Heart left ventricle (tissue), 16 donors: ENCODE measurements at places on chromosomes 5 and 9. TPM values are rescaled to one million over a fixed set of nuclear protein-coding genes. Genes with fewer than 3 reads are reported as not detected.

DNA sequence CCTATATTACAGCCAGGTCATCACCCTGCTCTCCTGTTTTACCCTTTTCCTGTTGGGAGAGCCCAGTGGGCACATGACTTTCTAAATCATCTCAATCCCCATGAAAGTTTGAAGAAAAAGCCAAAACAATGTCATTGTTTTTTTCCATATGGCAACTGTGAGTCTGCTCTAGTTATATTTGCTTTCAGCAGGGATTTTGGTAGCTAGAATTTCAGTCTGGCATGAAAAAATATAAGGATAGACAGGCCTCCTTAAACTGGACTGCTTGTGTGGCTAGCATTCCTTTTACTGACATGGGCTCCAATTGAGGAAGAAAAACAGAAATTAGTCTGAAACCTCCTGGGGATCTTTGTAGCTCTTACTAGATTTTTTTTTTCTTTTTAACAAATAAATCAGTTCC is 25.6 kb downstream of the MOCS2 start:
- no peak for DNase-seq

DNA sequence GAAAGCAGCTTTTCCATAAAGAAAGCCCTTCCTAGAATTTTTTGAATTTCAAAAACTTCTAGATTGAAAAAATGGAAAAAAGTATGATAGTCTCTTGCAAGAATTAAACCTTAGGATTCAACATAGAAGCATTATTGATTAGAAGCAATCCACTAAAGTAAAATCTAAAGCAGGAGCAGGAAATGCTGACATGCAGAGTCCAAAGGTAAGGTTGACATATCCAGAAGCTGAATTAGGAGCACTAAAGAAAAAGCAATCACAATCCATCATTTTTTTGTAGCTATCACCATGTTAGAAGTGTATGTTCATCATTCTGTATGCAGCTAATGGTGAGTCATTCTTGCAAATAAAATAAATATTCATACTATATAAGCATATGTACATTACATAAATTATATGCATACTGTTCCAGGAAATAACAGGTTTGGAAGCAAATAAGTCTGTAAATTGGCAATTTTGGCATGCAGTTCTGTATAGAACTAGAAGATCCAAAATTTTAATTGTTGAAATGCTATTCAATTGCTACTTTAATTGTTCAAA is 39.4 kb upstream of the RNF180 start:
- no peak for DNase-seq

DNA sequence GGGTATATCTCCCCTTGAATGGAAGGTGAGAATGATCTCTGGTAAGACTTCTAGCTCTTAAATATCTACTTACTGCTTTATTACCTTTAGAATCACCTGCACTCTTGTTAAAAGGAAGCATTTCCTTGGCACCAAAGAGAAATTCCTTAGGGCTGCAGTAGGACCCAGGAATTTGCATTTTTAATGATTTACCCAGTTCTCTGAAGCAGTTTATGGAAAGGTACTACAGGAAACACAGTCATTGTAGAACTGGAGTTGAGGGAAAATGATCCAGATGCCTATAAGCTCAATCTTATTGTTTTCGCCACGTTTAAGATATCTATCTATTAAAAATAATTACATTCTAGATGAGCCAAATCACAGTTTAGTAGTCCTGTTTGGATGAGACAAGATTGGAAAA is 9.5 kb upstream of the C9 start:
- DNase-seq: no peak

- no peak for DNase-seq
Measured at GRCh38 chr9:103798620-103799019, 295.5 kb upstream of the SMC2 start.

DNA sequence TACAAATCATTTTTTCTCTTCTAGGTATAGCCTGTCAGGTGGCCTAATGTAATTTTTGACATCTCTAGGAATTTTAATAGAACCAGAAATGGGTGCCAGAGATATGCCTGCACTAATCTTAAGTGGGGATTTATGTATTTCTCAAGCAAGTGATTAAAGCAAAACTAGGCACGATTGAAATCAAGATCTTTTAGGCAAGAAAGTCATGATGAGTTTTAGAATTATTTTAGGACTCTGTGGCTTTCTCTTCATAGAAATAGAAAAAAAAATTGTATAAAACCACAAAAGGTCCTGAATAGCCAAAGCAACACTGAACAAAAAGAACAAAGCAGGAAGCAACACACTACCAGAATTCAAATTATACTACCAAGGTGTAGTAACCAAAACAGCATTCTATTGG is 952 bp upstream of the AMACR start:
- no peak for DNase-seq

DNA sequence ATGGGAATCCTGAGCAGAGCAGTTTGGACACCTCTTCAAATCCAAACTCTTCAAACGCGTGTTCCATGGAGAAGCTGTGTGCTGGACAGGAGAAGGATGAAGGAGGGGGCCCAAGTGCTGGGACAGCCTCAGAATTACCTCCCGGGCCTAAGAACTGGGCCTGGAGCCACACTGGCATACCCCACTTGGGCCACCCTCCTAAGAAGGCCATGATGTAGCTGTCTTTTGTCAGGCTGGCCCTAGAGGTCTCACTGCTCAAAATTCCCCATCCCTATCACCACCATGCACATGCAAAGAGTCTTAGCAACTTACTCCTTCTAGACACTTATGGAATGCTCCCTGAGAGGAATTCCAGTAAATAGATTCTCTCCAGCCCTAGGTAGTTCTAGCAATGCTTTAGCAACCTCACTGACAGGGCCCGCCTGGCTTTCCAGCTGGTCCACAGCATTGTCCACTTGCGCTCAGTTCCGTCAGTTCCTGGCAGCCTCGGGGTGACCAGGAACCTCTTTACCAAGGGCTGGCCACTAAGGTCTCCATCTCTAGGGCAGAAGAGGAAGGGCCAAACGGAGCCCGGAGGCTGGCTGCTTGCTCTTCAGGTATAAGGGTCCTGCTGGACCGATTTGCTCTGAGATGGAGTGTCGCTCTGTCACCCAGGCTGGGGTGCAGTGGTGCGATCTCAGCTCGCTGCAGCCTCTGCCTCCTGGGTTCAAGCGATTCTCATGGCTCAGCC is 75.3 kb downstream of the RGS3 start:
- DNase-seq: no peak

- DNase-seq: no peak
Measured at GRCh38 chr5:79170661-79171060, 59.1 kb downstream of the BHMT start.

GRCh38 chr5:181223729-181224389 is 778 bp downstream of the TRIM41 start:
- no peak for DNase-seq

DNA sequence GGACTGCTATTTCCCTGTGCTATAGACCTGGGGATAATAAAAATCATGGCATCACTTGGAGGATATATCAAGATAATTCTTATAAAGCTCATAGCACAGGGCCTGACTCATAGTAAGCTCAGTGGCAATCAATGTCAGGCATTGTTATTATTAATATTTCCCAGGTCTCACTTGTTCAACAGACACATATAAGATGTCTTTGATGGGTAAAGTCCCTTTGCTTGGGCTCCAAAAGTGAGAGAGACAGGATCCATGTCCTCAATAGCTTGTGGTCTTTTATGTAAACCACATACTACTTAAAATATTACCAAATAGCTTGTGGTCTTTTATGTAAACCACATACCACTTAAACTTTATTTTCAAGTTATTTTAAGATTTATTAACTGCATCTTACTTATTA is 11.2 kb downstream of the SH3RF2 start:
- no peak for DNase-seq

DNA sequence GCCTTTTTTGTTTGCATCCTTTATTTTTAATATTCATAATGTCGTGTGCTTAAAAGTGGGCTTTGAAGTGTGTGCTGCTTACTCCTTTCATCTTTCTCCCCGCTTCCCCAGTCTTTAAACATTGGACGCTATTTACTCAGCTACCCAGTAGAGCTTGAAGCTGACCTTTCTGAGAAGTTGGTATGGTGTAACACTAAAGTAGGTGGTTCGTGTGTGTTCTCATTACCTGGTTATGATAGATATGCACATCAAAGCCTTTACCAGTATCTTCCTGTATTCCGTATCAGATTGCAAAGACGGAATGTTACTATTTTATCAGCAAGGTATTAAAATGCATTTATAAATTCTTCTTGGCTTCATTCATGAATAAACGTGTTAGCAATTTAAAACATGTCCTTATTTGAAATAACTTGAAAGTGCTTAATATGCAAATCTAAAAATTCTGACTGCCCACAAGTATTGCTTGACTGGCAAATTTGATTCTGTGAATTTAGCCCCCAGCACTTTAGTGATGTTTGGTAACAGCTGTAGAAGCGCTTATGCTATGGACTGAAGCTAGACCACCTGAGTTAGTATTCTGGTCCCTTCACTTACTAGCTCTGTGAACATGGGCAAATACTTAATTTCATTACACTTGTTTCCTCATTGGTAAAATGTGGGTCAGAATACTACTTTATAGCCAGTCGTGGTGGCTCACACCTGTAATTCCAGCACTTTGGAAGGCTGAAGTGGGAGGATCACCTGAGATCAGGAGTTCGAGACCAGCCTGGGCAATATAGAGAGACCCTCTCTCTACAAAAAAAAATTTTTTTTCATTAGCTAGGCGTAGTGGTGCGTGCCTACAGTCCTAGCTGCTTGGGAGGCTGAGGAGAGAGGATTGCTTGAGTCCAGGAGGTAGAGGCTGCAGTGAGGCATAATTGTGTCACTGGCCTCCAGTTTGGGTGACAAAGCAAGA is 1.7 kb downstream of the RRAGA start:
- DNase-seq: no peak

GRCh38 chr9:98185021-98185567 is 7.3 kb downstream of the CORO2A start:
- DNase-seq: no peak

DNA sequence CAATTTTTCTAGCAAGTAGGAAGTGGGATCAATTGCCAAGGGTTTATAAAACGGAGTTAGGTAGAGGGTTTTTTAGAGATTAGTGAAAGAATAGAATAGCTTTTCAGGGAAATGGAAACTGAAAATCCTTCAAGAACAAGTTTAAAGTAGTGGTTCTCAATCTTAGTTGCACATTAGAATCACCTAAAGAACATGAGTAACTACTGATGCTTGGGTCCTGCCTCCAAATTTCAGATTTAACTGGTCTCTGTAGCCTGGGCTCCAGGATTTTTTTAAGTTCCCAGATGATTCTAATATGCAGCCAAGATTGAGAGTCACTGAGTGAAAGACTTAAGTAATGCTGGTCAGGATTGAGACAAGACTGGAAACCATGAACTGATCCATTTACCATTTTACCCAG is 20.5 kb downstream of the ELOVL7 start:
- no peak for DNase-seq

- no peak for DNase-seq
Measured at GRCh38 chr9:134043531-134043988, 18.3 kb downstream of the BRD3OS start.

GRCh38 chr5:176553260-176554085 is 4.3 kb downstream of the CDHR2 start:
- no peak for DNase-seq

DNA sequence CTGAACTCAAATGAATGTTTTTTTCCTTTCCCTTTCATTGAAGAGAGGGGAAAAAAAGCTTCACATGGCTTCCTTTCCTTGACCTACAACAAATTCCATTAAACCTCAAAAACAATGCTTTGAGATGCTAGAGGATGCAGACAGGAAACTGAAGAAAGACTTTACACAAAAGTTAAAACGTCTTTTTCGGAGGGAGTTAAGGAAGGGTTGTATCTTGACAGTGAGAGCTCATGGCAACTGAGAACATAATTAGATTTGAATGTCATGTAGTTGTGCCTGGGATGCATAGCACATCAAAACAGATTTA is 66.4 kb downstream of the EBF1 start:
- DNase-seq: no peak

GRCh38 chr5:75226916-75227315 is 9.8 kb downstream of the ANKRD31 start:
- no peak for DNase-seq

DNA sequence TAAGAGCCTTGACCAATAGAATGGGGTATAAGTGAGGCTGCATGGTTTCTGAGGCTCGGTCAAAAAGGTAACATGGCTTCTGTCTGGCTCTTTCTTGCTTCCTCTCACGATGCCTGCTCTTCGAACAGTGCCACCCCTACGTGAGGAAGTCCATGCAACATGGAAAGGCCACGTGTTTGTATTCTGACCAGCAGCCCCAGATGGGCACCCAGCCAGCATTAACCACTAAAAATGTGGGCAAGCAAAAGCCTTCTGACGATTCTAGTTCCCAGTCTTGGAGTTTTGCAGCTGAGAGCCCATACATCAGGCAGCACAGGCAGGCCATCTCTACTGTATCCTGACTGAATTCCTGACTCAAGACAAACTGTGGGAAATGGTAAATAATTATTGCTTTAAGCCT is 24.2 kb upstream of the NREP start:
- peak; percentile 69 for DNase-seq

DNA sequence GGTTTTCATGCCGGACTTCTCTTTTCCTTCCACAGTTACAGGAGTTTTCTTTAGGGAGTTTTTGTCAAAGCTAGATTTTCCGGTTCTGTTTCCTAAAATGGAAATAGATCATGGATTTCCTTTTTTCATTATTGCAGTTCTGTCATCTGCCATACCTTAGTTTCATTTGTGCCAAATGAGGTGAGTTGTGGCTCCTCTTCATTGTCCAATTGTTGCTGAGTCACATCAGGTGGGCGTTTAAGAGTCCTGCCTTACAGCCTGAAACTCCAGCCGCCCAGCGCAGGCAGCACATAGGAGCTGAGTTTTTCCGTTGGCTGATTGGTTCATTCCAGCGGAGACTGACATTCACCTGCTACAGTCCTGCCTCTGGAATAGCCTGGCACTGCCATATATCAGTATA is 14.1 kb downstream of the SLC25A25 start:
- no peak for DNase-seq

The PTPA gene
- total RNA-seq: 212 TPM

The LCN15 gene
- total RNA-seq: not detected

The CCDC192 gene
- not detected for total RNA-seq

The CCDC183 gene
- total RNA-seq: 0.64 TPM

The CRB2 gene
- total RNA-seq: not detected

The IL4 gene
- not detected for total RNA-seq

The DMRT3 gene
- not detected for total RNA-seq

The EIF4E1B gene
- total RNA-seq: not detected

The CXCL14 gene
- total RNA-seq: 0.90 TPM
